Left renal cortex interstitium (tissue), 4 donors: ENCODE measurements at places on chromosomes 3 and 15.

DNA sequence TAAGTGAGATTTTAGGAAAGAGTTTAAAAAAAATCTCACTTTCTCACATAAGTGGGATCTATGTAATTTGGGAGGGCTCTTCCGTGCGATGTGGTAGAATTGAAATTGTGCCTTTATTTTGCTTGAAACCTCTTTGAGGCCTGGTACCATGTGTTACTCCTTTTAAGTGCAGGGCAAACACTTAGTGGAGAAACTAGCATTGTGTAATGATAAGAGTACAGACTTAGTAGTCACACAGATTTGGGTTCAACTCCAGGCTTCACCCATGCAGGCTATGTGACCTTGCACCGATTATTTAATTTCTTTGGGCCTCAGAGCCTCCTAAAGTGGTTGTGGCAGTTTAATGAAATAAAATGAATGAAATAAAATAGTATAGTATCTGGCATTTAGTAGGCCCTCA lies 2.4 kb downstream of the PSMA4 start:
- DNase-seq = no peak

- DNase-seq = no peak
Measured at GRCh38 chr15:64703632-64703959, 71.8 kb downstream of the RBPMS2 start.

GRCh38 chr3:177150970-177151627 lies 46.2 kb downstream of the TBL1XR1 start:
- DNase-seq = no peak

GRCh38 chr15:39799552-39800011 lies 16.9 kb upstream of the FSIP1 start:
- no peak for DNase-seq

GRCh38 chr3:194282436-194283122 lies 68.5 kb downstream of the CPN2 start:
- DNase-seq = no peak

DNA sequence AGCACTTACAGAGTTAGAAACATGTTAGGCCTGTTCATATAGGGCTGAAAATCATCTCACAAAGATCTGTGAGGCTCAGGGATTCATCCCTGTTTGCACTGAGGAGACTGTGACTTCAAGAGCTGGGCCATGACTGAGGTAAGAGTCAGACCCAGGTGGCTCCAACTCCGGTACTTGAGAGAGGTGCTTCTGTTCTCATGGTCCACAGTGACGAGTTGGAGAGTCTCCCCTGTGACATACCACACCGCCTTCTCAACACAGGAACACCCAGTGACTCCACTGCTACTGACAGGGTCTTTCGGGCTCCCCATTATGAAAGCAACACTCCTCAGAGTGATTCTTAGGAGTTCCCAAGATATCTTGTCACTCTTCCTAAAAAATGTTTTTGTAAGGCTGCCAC lies 27.4 kb downstream of the FSTL1 start:
- no peak for DNase-seq

DNA sequence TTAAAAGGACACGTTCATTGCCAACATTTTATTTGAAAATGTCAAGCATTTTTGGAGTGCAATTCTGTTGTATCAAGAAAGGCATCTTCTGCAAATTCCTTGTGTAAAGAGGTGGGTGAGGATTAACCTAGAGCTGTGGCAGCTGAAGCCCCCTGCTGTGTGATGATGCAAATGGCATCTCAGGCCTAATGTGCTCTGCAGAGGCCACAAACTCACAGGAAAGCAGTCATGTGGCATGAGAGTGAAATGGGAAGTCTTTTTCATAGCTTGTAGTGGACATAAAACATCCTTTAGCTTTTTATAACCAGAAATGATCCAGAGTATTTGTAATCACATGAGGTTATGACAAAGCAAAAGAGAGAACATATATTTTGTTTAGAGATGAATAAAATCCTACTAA lies 6.4 kb downstream of the CADM2 start:
- DNase-seq = no peak

DNA sequence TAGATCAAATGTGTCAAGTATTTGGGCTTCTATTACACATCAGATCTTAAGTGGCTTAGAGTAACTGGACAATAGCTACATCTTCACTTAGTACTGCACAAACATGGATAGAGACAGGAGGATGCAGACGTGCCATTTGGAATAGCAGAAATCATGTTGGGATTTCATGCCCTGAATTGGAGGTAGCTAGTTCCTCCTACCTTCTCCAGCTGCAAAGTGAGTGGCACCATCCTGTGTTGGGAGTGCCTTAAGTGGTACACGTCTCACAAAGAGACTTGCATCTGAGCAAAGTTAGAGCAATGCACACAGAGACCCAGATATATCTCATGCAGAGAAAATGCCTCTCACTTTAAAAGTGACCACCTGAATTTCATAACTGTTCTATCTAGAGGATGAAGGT lies 136.5 kb downstream of the SSR3 start:
- DNase-seq = no peak
